Hematopoietic multipotent progenitor cell treated with erythropoietin and hydrocortisone succinate and interleukin-3 and kit ligand, for 6 days (in vitro differentiated cells): ENCODE measurements at places on chromosomes 13 and 19.

- DNase-seq = peak; percentile 71
These were observed 64.1 kb downstream of the ZNF429 start for GRCh38 chr19:21569494-21569865.

DNA sequence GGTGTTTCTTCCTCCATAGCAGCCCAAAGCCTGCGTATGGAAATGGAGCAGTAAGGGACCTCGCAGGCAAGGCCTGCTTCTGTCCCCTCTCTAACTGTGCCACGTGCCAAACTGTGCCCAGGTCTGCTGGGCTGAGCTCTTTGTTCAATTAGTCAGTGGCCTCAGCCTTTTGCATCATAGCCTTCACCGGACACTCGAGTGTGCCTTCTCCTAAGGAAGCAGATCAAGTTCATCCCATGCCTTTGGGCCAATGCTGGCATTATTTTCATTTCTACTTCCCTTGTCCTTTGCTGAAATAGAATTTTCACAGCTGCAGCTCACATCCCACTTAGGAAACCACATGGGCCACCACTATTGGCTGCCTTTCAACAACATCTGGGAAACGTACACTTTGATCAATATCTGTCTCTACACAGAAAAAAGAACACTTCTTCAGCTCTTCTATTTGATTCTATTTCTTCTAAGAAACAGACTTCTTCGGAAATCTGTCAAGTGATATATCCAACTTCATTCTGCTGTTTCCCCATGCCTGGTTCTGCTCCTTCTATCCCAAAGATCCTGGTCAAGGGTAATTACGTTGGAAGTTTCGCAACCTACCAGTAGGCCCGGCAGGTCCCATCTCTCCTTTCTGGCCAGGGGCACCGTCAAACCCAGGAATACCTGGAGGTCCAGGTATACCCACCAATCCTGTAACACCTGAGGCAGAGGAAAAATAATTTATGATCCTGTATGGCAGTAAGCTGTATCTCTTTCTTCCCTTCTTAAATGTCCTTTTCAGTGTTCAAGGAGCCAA is 143.9 kb downstream of the COL4A1 start:
- DNase-seq = peak; percentile 33

DNA sequence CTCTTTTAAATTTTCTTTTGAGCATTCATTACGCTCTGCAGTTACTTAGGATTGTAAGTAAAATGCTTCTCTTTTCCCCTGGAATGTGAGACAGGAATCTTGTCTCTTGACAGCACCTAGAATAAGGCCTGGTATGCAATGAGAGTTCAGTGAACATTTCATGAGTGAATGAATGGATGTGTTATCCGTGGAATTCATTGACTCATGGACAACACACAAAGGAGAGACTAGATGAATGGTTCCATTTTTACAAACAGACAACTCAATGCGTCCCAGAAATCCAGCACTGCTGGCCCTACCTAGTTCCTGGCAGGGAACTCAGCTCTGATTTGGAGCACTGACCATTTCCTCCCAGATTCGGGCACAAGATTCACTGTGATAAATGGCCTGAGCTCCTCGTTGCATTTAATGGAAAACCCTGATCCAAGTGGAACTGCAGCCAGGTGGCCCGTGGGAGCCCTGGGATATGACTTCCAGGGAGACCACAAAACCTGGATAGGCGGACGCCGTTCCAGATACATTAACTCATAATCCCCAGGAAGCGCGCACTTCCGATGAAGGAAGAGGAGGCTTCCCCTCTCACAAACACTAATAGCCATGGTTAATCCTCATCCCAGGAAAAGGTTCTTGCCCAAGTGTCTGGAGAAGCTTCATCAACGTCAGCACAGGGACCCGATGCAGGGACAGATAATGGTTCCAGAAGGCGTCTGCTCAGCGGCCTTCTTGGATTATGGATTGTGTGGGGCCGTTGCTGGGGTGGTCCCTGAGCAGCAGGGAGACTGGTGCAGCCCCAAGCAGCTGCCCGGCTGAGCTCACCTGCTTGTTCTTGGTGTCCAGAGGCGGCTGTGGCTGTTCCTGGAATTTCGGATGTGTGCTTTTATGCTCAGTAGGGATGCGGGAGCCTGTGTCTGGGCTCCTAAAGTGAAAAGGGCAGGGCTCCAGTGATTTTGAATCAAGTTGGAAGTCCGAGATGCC is 211.1 kb upstream of the TSHZ3 start:
- no peak for DNase-seq

DNA sequence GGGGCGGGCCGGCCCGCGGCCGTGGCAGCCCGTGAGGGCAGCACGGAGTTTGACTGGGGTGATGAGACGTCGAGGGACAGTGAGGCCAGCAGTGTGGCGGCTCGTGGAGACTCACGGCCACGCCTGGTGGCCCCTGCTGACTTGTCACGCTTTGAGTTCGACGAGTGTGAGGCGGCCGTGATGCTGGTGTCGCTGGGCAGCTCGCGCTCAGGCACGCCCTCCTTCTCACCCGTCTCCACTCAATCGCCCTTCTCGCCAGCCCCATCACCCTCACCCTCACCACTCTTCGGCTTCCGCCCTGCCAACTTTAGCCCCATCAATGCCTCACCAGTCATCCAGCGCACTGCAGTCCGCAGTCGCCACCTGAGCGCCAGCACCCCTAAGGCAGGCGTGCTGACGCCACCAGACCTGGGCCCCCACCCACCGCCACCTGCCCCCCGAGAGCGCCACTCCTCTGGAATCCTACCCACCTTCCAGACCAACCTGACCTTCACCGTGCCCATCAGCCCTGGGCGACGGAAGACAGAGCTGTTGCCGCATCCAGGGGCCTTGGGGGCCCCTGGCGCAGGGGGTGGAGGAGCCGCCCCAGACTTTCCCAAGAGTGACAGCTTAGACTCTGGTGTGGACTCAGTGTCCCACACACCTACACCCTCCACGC is 4.5 kb downstream of the CIC start:
- DNase-seq = no peak

DNA sequence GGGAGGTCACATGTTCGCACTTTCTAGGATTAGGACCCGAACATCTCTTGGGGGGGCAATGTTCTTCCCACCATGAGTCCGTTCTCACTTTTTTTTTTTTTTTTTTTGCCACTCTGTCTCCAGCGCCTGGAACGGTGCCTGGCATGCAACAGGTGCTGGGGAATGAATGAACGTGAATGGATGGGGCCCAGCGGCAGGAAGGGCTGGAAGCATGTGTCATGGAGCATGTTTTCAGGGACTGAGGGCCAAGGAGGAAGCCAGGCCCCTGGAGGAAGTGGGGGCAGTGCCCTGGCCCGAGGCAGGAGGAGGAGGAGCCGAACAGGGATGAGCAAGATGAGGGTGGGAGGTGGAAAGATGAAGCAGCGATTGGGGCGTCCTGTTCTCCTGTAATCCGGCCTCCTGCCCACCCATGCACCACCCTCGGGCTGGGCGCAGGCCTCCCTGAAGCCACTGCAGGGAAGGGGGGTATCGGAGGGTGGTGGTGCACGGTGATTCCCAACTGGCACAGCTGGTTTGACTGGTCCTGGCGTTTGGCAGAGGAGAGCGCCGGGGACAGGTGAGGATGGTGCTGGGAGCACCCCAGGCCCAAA is 8.8 kb upstream of the SULT2B1 start:
- no peak for DNase-seq

DNA sequence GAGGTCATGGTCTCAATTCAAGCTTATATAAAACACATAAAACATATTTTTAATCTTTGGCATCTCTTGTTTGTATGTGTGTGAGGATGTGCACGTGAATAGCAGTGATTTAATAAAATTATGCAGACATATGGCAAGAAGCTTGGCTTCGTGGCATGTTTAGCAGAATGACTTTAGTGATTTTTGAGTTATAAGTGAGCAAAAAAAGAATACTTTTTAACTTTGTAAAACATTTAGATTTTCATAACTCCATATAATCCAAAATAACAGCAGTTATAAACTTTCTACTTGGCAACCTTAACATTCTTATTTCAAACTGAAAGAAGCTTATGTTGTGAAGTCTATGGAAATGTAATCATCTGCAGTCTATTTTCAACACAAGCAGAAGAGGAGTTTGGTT is 120.6 kb downstream of the SLITRK1 start:
- no peak for DNase-seq

GRCh38 chr13:113902986-113903775 is 39.3 kb upstream of the GAS6 start:
- no peak for DNase-seq

GRCh38 chr19:1262623-1263123 is 6.5 kb upstream of the CIRBP start:
- no peak for DNase-seq

DNA sequence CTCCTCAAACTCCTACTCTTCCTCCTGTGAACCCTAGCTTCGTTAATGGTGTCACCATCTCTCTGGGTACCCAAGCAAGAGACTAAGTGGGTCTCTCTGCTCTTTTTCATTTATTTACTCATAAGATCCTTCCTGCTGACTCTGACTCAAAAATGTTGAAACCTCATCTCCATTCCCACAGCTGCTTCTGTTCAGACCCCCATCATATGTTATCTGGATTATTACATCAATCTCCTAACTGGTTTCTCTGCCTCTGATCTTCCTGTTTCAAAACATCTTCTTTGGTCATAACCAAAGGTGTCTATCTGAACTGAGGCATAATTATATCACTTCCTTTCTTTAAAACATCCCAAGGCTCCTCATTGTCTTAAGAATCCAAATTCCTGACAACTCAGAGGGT is 2.0 kb upstream of the MEDAG start:
- DNase-seq = no peak

GRCh38 chr13:57698851-57699250 is 67.3 kb downstream of the PCDH17 start:
- DNase-seq = no peak
